ENCODE measurements at places on chromosomes 4 and X.
A peak's percentile ranks its signal among the peaks of the same experiment; 100 is the strongest.

GRCh38 chr4:2936773-2937145, 26.4 kb downstream of the NOP14 start:
- no peak for DNase-seq

GRCh38 chr4:110631584-110632505, 9.0 kb upstream of the PITX2 start:
- DNase-seq: no peak

GRCh38 chr4:55386073-55386472, 9.7 kb upstream of the TMEM165 start:
- DNase-seq: no peak

DNA sequence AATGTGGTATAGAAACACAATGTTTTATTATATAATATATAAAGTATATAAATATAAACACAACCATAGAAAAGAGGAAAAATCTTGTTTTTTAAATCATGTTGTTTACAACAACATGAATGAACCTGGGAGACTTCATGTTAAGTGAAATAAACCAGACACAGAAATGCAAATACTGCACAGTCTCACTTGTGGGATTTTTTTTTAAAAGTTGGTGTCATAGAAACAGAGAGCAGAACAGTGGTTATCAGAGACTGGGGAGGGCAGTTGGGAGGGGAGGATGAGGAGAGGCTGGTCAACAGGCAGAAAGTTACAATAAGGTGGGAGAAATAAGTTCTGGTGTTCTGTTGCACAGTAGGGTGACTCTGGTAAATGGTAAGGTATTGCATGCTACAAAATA, 57.1 kb downstream of the FREM3 start:
- no peak for DNase-seq

DNA sequence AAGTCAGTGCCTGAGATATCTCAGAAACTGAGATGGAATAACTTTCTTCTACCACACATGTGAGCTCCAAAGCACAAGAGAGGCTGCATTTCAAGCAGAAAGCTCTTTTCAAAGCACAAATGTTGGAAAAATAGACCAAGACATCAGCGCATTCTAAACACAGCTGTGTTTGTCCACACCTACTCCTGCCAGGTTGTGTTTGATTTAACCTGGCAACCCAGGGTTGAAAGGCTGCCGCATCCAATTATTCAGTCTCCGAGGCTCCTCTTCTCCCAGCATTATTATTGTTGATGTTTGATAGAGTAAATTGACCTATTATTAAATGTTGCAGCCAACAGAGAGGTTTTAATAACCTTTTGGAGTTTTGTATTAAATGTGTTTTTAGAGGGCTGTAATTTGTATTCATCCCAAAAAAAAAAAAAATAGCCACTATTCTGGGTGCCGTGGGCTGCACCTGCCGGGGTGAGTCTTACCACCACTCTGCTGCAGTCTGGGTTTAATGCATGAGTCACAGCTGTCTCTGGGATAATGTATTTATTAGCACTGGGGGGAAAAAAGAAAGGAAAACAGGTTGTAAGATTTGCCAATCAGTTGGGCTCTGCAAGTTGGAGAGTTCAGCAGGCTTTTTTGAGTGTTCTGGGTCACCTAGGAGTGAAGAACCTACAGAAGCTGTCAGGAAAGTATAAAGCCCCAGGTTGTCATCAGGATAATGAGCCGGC, 105.2 kb upstream of the NOCT start:
- no peak for DNase-seq

DNA sequence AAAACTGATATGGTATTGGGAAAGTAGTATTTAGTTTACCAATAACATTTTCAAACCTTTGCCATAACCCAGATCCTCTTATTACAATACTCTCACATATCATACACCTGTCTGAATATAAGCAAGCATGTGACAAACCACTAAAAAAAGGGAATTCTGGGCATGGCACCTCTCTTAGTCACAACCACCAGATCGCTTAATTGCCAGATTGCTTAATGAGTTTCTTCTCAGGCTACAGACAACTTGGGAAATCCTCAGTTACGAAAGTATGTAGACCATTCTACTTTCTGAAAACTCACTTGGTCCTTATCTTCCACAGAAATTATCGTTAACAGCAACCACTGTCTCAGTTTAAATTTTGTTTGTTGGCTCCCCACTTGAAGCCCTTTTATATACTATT, 2.1 kb downstream of the NAF1 start:
- DNase-seq: no peak

GRCh38 chrX:44282753-44283152, 60.7 kb downstream of the EFHC2 start:
- DNase-seq: no peak

- DNase-seq: no peak
These were observed 106.9 kb upstream of the PAQR3 start for GRCh38 chr4:79046016-79046592.

GRCh38 chr4:25838526-25838925, 24.3 kb downstream of the SEL1L3 start:
- DNase-seq: no peak

DNA sequence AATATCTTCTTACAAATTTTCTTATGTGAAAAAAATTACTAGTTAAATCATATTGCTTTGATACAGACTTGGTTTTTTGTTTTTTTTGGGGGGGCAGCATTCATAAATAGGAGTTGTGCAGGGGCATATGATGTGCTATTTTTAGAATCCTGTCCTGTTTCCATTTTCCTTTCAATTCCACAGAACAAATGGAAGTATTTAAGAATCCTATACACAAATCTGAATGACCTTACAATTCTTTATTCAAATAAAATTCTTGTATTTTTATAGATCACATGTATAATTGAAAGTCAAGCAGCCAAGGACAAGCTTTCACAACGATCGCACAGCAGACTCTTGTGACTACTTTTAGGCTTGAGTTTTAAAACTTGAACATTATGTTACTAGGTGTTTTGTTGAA, 523.9 kb downstream of the ANKRD50 start:
- no peak for DNase-seq

GRCh38 chrX:80755174-80755573, 54.5 kb downstream of the BRWD3 start:
- DNase-seq: no peak

DNA sequence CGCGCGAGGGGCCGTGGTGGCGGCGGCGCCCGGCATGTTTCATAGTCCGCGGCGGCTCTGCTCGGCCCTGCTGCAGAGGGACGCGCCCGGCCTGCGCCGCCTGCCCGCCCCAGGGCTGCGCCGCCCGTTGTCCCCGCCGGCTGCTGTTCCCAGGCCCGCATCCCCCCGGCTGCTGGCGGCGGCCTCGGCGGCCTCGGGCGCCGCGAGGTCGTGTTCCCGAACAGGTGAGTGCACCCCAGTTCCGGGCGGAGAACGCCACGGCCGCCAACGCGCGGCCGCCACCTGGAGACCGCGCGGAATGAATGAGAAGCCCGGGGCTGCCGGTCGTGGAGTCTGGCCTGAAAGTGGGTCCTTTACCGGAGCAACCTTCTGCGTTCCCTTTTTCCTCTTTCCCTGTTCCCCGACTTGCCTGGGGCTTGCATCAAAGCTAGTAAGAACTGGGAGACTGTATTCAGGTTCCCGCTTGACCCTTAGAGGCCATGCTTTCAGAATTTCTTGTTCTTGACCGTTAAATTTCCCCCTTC, 429 bp downstream of the NOCT start:
- DNase-seq: peak; percentile 6

Measured in stimulated activated CD8-positive, alpha-beta memory T cell treated with anti-CD3 and anti-CD28 coated beads, Interleukin-2, amount 100 ng/mL, for 1 hour (primary cell).